ENCODE measurements at places on chromosomes 1 and 21.

GRCh38 chr1:64892576-64893573, 73.5 kb downstream of the JAK1 start:
- no peak for DNase-seq

DNA sequence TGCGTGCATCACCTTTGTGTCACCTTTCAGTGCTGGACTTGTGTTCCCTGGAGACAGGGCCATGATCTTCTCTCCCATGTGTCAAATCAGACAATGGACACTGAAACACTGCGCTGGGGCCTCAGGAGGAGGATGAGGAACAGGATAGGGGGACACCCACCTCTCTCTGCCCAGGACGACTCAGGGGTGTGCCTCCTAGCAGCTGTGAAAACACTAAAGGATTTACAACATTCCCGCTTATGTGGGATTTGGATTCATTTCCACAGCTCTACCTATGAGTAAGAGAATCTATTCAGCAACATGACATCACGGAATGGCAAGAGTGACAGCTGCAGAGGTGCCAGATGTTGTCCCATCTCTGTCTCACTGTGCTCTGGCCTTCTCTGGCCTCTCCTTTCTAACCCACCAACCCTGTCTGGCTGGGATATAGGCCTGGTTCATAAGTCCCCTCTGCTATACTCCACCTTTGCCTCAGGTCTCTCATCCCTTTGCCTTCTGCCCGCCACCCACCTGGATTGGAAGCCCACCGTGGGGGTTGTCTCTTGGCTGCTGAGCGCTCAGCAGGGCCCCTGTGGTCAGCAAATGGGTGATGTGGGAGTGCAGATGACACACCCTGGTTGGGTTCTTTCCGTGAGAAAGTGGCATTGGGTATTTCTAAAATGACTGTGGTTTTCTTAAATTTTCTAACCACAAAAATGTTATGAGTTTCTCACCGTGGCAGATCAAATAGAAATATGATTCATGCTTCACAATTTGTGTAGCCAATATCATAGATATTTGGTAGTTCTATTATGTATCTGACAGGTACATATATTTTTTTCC, 47.1 kb upstream of the TLR5 start:
- DNase-seq, result peak; percentile 76

GRCh38 chr1:28359592-28360239, 9.8 kb upstream of the PHACTR4 start:
- peak; percentile 67 for DNase-seq

- DNase-seq, result no peak
Measured at GRCh38 chr1:22222723-22223122, 79.8 kb upstream of the WNT4 start.

- DNase-seq, result no peak
Measured at GRCh38 chr1:71783071-71783470, 499.3 kb downstream of the NEGR1 start.

GRCh38 chr21:15592271-15592860, 137.4 kb upstream of the USP25 start:
- DNase-seq, result peak; percentile 49

DNA sequence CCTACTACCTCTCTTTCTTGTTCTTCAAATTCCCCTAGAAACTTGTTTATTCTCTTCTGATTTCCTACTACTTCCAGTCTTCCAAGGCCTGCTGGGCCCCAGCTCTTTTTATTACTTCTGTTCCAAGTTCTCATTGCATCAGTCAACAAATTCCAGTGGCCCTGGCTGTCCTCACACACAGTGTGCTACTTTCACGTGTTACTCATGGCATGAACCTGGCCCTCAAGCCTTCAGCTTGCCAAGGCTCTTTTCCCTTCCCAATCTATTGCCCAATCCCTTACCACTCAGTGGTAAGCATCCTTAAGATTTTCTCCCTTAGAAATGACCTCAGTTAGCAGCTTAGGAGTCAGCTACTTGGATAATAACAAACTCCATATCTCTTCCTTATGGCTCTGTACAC, 613.5 kb downstream of the LMO4 start:
- no peak for DNase-seq

DNA sequence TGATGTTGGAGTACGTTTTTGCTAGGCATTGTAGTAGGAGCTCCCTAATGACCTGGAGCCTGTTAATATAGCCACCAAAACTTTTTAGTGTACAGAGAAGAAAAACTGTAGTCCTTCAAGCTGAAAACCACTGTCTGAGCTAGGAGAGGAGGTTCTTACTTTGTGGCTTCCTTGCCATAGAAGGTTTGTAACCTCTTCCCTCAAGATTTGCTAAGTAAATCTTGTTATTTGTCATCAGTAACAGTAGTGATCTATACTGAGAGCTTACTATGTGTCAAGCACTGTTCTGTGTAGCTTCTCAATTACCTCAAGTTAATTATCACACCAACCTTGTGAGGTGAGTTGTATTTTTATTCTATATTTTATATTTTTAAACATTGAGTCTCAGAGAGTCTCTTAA, 21.2 kb upstream of the LRRC8C start:
- peak; percentile 83 for DNase-seq

- DNase-seq, result no peak
Measured at GRCh38 chr1:205930799-205931281, 12.4 kb downstream of the SLC26A9 start.

GRCh38 chr21:8993943-8994639, 1527.3 kb upstream of the TPTE start:
- no peak for DNase-seq

DNA sequence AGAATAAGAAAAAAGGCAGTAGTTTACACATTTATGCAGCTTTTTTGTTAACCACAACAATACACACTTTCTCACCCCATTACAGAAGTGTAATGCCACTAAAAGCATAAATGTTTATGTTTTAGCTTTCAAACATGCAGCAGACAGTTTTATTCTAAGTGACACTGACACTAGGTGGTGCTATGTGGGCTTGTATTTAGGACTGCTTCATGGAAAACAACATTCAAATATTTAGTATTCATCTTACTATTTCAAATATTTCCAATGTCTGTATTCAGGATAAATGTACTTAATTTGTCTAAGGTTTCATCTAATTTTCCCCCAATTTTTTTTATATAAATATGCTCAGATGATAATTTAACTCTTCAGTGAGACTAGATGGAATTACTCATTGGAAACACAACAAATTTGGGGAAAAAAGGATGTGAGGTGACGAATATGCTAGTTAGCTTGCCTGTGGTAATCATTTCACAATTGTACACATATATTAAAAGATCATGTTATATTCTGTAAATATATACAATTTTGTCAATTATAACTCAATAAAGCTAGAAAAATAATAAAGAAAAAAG, 71.4 kb downstream of the USP1 start:
- DNase-seq, result peak; percentile 30

GRCh38 chr1:50481142-50481736, 58.0 kb upstream of the DMRTA2 start:
- no peak for DNase-seq

GRCh38 chr1:187513190-187513589, 684.4 kb downstream of the PLA2G4A start:
- no peak for DNase-seq

DNA sequence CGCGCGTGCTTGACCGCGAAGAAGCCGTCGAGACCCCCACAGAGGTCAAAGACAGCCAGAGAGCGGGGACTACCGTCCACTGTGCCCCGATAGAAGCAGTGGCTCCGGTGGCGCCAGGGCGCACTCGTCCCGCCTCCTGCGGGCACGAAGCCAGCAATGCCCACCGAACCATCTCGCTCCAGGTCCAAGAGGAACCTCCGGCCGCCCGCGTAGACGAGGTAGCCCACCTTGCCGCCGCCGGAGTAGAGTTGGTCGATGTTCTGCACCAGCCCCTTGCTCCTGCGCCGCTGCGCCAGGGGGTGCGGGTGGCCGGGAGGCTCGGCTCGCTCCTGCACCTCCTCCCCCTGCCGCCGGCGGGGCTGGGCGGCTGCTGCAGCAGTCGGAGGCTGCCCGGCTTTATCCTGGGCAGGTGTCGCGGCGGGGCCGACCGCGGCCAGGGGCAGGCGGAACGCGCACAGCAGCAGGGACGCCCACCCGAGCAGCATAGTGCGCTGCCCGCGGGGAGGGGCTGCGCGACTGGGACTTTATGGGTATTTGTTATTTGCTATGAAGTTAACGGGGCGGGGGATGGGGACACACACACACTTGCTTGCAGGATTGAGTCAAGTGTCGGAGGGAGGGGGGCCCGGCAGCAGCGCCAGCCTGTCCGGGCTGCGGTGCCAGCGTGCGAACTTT, 844 bp downstream of the ADAMTS5 start:
- DNase-seq, result no peak

DNA sequence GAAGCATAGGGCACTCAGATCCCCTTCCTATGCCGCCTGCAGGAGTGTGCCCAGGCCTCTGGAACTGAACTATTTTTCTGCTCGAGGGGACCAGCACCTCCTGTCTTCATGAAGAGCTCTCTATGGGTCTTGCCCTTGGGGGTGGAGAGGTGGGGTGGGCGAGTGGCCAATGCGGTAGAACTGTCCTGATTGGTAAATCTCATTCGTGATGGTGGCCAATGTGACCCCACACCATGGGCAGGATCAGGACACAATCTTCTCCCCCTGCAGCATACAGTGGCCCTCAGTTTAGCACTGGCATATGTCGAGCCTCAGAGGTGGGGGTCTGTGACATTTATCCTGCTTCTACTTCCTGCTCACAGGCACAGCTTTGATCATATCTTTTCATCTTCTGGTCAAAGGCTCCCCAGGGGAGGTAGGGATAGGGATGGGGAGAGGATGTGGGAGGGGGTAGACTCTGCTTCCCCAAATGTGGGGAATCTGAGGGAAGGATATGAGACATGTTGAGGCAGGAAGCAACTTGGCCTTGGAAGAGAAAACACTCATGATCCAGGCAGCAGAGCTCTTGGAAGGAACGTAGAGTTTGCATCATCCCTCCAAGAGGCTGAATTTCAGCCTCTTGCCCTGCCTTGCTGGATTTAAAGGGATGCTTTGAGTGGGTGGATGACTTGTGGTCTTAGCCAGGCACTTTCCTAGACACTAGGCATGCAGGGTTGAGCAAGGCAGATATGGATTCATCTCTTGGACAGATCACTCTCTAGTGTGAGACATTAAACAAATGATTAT, 81.8 kb downstream of the LAMC2 start:
- no peak for DNase-seq

GRCh38 chr1:21599402-21599801, 69.8 kb downstream of the RAP1GAP start:
- DNase-seq, result no peak

DNA sequence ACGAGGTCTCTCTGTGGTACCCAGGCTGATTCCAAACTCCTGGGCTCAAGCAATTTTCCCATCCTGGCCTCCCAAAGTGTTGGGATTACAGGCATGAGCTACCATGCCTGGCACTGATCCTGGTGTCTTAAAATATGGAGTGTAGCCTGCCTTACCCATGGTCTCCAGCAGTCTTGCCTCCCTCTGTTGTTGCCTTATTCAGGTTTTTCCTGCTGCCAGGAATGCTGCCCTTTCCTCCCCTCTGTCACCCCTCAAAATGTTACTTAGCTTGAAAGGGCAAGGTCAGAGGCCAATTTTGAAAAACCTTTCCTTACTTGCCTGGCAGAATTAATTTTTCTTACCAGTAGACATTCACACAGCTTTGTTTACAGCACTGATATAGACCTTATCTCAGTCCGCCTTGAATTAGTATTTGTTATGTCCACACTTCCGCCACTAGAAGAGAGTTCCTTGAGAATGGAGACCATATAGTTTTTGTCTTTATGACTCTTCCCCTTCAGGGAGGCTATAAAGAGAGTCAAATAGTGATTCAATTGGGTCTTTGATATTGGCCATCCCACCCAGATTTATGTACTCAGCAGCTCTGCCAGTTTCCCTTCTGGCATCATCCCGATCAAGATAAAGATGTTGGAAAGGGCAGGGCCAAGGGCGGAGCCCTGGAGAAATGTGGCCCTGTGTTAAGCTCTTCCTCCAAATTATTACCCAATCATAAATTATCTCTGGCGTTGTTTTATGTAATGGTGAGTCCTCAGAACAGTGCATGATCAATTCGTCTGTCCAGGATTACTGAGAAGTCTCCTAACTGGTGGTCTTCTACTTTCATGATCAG, 38.8 kb downstream of the C1orf21 start:
- no peak for DNase-seq

DNA sequence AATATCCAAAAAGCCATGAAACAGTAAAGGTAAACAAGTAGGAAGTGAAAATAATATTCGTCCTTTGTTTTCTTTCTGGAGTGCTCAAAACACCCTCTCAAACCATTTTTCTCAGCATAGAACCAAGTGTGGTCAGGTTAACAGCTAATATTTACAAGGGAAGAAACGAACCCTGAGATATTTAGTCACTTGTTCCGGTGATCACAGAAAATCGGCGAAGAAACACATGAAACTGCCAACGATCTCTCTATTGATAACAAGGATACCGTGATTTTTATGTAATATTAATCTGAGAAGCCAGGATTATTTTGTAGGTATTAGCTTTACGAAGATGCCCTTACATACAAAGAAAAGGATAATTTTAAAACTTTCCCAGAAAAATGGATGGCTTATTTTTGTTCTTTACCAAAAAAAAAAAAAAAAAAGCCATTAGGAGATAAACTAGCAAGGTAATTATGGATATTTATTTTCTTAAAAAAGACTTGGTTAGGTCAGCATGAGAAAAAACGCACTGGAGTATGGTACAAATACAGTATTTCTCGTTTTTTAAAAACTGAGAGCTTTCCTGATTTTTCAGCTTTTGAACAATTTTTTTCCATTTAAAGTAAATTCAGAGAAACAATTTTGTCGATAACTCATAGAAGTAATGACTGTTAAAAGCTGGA, 107.3 kb upstream of the HNRNPU start:
- peak; percentile 53 for DNase-seq

- DNase-seq, result peak; percentile 75
Measured at GRCh38 chr1:31771891-31772668, 7.9 kb upstream of the ADGRB2 start.

DNA sequence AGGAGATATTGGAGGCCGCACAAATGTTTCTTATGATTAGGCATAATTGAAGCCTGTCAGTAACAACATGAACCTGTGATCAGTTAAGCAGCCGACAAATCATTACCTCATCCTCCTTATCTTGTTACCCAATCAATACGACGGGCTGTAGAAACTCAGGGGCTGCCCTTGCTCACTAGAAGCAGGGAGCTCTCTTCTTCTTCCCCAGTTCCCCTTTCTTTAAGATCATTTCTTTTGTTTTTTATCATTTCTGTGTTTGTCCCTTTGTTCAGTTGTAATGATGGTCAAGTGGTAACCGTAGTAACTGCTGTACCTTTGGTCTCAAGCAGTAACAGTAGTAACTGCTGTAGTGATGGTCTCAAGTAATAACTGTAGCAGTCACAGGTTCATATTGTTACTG, 13.8 kb upstream of the FCGR2A start:
- peak; percentile 16 for DNase-seq

DNA sequence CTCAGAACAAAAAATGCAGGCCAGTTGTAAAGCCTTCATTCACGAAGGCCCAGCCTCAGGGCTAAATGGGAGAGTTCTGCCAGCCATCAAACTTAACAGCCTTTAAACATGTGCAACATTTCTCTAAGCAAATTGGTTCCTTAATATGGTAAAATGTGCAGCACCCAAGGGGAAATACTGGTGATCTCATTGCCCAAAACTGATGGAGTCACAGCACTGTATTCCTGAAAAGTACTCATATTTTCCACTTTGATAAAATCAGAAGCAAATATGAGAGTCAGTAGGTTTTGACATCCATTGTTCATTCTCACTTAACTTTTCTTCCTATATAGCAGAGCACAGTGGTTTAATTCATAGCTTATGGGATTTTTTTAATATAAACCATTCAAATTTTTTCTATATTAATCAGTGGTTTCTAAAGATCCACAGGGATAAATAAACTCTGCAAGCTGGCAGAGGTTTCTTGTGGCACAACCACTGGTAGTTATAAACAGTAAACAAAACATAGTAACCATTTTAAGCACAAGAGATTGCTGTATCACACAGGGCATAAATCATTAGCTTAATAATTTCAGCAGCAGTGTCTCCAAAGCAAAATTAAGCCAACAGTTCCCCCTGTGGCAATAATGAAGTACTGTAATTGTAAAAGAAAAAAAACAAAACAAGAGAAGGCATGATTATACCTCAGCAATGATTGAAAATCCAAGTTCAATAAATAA, 106.9 kb upstream of the LYPLAL1 start:
- no peak for DNase-seq

All from CD4-positive, alpha-beta T cell treated with Interleukin-4 for 4 hours (primary cell).